ENCODE measurements at places on chromosomes 16 and 17.
A peak's percentile ranks its signal among the peaks of the same experiment; 100 is the strongest.

- no peak for DNase-seq
These were observed 94.2 kb upstream of the RBBP6 start for GRCh38 chr16:24445216-24445615.

- no peak for DNase-seq
These were observed 531.4 kb downstream of the MAF start for GRCh38 chr16:79069121-79069520.

GRCh38 chr16:83403761-83404160 lies 404.0 kb upstream of the HSBP1 start:
- DNase-seq: no peak

- DNase-seq: no peak
These were observed 25.9 kb downstream of the LPCAT2 start for GRCh38 chr16:55534756-55535155.

- DNase-seq: no peak
These were observed 93.5 kb downstream of the NPIPB11 start for GRCh38 chr16:29312835-29313558.

- peak; percentile 12 for DNase-seq
These were observed 15.0 kb downstream of the SMIM36 start for GRCh38 chr17:55496094-55496881.

- no peak for DNase-seq
These were observed 716.9 kb downstream of the KCNJ18 start for GRCh38 chr17:22409160-22409751.

DNA sequence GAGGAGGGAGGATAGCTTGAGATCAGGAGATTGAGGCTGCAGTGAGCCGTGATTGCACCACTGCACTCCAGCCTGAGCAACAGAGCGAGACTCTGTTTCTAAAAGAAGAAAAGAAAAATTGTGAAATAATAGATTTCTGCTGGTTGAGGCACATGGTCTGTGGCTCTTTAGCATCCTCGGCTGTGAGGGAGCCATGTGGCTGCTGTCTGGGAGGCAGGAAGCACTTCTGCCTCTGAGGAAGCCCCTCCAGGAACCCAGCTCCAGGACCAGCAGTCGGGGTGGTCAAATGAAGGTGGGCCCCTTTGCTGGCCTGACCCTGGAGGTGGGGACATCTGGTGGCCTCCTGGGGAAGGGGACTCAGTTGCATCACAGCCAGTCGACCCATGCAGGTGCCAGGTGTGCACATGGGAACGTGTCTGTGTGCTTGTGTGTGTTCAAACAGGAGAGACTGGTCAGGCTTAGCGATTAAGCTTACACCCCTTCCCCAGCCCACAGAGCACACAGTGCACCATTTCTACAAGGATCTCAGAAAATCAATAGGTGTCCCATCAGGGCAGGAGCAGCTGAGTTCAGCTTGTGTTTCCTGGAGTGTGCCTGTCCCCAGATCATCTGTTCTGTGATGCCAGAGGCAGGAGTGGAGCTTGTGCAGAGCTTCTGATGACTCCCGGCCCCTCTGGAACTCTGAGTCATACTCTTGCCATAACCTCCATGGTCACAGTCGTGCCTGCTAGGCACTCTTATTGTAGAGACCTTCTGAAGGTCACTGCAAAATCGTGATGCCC lies 24.3 kb upstream of the MGAT5B start:
- DNase-seq: no peak

GRCh38 chr16:47984669-47985068 lies 171.1 kb downstream of the ABCC12 start:
- DNase-seq: no peak

- no peak for DNase-seq
These were observed 1.9 kb upstream of the PDK2 start for GRCh38 chr17:50093246-50093645.

- no peak for DNase-seq
These were observed 168.6 kb upstream of the IRX3 start for GRCh38 chr16:54455030-54455725.

- no peak for DNase-seq
These were observed 322.1 kb upstream of the CCL2 start for GRCh38 chr17:33932996-33933395.

GRCh38 chr17:42673266-42673884 lies 3.4 kb downstream of the PLEKHH3 start:
- DNase-seq: no peak

DNA sequence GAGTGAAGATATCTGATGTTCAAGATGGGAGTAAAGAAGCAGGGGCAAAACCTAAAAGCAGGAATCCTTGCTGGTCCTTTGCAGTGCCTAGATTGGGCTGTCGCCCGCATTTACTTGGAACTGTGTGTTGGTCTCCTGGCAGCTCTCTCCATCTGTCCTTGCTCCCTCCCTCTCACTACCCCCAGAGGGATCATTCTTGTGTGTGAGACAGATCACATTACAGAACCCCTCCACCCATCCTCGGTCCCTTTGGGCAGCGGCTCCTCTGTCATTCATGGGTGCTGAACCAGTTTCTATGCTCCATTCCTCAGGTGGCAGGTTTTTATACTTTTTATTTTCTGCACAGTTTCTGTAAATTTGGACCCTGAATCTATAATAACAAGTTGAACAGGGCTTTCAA lies 99.4 kb upstream of the MYOCD start:
- no peak for DNase-seq

DNA sequence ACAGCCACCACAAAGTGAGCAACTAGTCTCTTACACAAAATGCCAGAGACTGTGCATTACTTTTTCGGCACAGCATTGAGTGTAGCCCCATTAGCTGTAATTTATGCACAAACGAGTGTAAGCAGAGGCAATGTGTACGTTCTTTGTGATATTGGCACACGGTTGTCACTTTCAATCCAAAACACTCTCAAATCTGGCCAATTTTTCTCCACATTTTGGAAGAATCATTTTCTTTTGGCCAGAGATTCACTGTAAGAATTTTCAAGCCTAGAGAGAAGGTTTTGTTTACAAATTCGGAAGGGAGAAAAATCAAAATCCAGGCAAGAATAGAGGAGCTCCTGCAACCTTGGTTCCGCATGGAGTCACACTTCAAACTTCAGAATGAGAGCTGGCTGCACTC lies 15.4 kb upstream of the KIF2B start:
- no peak for DNase-seq

GRCh38 chr17:63450551-63450950 lies 4.4 kb upstream of the CYB561 start:
- DNase-seq: no peak

DNA sequence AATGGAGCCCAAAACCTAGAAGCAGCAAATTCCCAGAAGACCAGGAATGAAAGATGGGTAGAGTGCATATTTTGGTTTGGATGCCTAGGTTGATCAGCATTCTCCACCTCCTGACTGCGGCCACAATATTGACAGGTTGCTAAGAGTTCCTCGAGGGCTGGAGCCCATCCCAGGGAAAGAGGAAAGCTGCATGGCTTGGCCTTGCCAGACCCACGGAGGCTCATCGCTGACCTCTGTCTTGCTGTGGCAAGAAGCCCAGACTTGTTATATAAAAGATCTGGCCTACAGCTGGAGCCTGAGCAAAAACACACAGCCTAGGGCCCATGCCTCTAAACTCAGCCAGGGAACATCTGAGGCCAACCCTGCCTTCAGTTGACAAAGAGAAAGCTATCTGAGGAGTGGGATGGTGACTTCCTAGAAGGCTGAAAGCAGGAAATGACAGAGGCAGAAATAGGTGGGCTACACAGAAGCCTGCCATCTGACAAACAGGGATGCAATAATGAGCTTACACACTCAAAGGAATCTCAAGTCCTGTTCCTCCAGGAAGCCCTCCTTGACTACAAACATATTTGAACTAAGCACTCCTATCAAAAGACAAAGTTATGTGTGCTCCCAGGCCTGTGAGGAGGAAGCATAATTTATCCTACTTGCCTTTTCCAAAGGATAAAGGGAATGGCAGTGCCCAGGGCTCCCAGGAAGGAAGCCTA lies 22.5 kb upstream of the SLC35B1 start:
- no peak for DNase-seq

- no peak for DNase-seq
These were observed 37.4 kb downstream of the COX4I1 start for GRCh38 chr16:85836706-85837582.

GRCh38 chr17:27741971-27742575 lies 58.3 kb downstream of the NOS2 start:
- no peak for DNase-seq

- no peak for DNase-seq
These were observed 289.0 kb upstream of the AXIN2 start for GRCh38 chr17:65850486-65850885.

GRCh38 chr17:82907797-82908542 lies 68.1 kb upstream of the ZNF750 start:
- no peak for DNase-seq

DNA sequence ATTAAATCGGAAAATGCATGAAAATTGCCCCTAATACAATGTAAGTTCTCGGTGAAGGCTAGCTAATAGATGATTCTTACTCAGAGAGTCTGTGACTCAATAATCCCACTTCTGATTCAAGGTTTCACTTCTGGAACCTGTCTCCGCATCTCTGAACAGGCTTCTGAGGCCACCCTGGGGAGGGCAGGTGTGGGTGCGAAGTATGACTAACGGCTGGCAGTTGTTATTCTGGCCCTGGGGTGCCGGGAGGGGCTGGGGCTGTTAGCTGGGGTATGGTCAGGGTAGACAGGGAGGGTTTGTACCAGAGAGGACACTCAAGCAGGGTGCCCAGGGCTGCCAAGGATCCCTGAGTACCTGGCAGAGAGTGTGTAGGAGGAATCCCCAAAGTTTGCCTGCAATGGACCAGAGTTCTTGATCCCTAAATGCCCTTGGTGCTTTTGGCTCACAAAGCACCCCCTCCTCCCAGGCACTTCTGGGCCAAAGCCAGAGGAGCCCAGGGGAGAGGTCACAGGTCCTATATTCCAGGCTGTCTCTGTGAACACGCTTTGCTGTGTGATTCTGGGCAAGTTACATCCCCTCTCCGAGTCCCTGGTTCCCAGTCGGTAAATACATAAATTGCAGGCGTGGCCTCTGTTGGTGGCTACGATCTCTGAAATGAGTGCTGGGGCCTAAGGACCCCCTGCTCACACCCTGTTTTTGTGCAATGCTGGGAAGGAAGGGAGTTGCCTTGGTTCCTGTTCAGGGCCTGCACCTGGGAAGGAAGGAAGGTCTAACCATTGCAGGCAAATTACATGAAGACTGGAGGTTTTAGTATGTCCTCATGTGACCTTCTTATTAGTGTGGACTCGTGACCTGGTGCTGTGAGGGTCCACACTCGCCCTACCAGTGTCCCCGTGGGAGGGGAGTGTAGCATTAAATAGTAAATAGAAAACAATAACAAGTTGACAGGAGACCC lies 49.9 kb upstream of the CPNE2 start:
- DNase-seq: no peak

- DNase-seq: no peak
These were observed 92.2 kb upstream of the CIBAR2 start for GRCh38 chr16:85204242-85205010.

DNA sequence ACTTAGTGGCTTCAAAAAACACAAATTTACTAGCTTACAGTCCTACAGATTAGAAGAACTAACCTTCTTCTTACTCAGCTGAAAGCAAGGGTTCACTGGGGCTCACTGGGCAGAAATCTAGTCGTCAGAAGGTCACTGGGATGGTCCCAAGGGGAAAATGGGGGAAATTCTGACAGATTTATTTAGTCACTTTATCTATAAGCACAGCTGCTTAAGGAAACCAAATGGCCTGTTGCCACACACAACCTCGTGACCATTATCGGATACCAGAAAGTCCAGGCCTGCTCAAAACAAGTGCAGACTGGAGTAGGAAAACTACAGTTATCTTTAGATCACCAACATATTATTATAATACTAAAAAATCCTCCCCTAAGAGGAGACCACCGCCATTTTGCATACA lies 374.6 kb upstream of the ASIC2 start:
- DNase-seq: no peak

DNA sequence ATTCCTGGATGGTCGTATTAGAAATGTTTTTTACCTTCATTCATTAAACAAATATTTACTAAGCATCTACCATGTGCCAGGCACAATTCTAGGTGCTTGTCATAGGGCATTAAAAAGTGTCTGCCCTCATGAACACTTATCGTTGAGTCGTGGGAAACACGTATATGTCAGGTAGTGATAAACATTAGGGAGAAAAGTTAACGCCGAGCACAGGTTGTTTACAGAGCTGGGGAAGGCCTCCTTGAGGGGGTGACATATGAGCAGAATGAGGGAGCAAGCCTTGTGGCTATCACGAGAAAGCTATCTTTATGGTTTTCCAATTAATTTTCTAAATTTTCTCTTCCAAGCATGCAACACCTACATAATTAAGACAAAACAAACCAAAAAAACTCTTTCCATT lies 985 bp upstream of the ZNF213 start:
- no peak for DNase-seq

GRCh38 chr16:49556606-49557446 lies 183.2 kb downstream of the C16orf78 start:
- peak; percentile 50 for DNase-seq

DNA sequence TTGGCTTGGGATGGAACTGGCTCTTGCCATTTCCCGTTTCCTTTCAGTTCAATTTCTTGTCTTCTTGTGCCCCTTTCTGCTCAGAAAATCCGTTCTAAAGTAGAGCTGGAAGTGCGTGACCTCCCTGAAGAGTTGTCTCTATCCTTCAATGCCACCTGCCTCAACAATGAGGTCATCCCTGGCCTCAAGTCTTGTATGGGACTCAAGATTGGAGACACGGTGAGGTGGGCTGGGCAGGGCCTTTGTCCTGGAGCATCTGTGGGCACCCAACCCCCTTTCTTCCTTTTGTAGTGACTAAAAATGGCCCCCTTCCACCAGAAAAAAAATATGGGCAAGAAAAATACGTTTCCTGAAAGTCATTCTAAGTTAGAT lies 32.9 kb upstream of the EFCAB13 start:
- no peak for DNase-seq

- no peak for DNase-seq
These were observed 19.9 kb downstream of the ZNF200 start for GRCh38 chr16:3214904-3215600.

DNA sequence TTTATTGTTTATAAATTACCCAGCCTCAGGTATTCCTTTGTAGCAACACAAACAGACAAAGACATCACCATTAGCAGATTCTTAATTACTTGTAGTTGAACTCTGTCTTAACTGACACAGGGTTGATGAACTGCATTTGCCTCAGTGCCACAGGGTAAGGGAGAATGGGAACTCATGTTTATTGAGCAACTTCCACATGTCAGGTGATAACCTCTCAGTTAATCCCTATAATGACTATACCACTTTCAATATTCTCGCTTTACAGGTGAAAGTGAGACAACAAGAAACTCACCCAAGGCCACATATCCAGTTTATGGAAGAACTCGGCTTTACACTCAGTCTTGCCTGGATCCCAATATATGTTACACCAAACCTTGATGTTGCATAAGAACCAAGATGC lies 8.6 kb downstream of the PDILT start:
- no peak for DNase-seq

All from NCI-H1694 treated with DMSO at 0.1 percent for 48 hours (cell line).